ENCODE measurements at places on chromosomes 3 and 15.

DNA sequence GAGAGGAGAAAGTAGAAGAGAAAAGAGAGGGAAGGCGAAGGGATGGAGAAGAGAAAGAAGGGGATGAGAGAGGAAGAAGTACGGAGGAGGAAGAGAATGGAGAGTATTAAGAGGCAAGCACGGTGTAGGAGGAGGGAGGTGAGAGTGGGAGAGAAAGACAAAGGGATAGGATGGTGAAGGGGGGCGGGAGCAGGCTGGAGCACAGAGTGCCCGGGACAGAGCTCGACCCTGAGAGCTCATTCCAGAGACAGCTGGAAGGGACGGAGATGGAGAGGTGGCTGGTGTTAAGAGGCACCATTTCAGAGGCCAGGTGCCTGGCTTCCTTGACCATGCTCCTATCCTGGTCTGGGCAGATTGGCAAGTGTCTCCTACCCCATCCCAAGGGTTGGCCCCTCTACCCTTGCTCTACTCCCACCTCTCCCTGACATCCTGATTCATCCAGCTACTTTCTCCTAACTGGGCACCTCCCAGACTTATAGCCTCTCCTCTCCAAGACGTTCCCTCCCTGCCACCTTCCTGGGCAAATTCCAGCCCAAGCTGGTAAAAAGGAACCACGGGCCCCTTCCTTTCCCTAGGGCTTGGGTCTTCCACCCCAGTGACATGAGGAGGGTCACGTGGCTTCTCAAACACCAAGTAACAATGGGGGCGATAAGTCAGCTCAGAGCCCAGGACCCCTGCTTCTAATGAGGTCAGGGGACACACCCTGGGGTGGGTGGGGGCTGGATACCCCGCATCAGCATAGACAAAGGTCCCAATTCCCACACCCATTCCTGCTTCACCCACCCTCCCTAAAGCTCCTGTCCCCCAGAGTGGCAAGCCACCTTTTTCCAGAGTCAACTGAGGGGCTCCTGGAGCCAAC lies 1.1 kb downstream of the CLCN2 start:
- no peak for DNase-seq

GRCh38 chr3:46496746-46497555 lies 825 bp upstream of the RTP3 start:
- peak; percentile 24 for DNase-seq

GRCh38 chr3:13023235-13023970 lies 49.8 kb downstream of the IQSEC1 start:
- peak; percentile 69 for DNase-seq

DNA sequence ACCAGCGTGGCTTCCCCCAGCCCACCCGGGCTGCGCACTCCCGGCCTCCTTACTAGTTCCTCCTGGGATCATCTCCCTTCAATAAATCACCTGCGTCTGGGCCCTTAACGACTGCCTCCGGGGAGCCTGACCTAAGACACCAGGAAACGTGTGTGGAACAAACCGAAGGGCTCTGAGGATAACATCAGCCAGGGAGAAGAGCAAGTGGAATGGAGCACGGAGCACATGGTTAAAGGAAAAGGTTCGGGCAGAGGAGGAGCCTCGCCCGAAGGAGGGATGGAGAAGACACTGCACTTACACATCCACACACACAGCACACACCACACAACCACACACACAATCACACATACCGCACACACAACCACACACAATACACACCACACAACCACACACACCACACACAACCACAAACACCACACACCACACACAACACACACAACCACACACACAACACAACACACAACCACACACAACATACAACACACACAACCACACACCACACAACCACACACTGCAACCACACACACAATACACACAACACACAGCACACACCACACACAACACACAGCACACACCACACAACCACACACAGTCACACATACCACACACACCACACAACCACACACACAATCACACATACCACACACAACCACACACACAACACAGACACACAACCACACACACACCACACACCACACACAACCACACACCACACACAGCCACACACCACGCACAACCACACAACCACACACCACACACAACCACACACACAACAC lies 24.7 kb downstream of the CPN2 start:
- DNase-seq: no peak

GRCh38 chr3:4948395-4948794 lies 30.8 kb upstream of the BHLHE40 start:
- peak; percentile 62 for DNase-seq

DNA sequence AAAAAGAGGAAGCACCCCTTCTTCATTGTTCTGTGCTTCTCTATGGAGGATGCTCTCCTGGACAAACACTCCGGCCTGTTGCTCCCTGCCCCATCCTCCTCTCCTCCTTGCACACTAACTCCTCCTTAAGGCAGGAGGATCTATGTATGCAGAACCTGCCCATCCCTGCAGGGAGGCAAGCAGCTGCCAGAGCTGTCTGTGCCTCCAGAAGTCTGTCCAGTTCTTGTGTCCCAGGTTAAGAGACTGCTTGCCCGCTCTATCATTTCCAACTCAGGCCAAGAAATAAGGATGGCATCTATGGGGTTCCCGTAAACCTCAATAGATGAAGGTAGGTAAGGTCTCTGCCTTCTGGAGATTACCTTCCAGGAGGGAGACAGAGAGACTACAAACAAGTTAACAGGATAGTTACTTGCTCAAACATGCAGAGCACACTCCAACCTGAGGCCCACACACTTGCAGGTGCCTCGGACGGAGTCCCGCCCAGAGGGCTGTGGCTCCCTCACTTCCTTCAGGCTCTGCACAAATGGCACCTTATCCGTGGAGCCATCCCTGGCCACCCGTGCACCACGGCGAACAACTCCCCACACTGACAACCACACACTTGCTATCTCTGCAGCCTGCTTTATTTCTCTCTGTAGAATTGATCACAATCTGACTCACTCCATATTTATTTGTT lies 6.9 kb downstream of the XXYLT1 start:
- no peak for DNase-seq

DNA sequence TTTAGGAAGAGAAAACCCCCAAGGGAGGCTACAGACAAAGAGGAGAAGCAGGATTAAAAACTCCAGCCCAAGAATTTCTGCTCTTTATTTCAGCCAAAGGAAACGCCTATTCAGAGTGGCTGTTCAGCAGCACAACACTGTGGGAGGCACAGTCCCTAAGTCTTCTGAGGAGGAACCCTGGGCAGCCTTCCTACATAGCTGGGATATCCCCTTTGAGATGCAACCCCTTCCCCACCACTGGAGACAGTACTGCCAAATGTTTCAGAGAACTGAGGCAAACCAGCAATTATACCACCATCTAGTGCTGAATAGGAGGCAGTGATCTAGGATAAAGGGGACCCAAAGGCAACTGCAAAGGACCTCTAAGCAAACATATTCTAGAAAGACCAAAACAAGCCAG lies 168.1 kb downstream of the VPS13C start:
- no peak for DNase-seq

DNA sequence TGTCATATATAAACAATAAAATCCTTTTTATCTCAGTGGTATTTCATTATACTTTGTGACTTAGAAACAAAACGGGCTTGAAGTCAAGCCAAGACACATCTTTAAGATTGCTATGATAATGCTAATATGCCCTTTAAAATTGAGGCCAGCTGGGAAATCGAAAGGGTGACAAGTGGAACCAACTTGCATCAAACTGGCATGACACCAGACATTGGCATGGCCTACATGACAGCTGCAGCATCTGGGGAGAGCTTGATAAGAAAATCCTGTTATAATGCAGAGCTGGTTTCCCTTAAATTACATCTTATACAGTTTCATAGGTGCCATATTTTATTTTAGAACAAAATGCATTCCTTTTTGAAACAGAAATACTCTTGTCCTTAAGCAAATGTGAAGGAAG lies 325.2 kb downstream of the ZBBX start:
- DNase-seq: peak; percentile 23

GRCh38 chr3:12339701-12340480 lies 51.0 kb downstream of the PPARG start:
- DNase-seq: no peak

GRCh38 chr15:83285979-83286553 lies 1.6 kb upstream of the BNC1 start:
- DNase-seq: no peak

GRCh38 chr3:159091936-159092335 lies 290.1 kb downstream of the MFSD1 start:
- DNase-seq: no peak

GRCh38 chr3:111803123-111803593 lies 55.9 kb upstream of the PHLDB2 start:
- no peak for DNase-seq

DNA sequence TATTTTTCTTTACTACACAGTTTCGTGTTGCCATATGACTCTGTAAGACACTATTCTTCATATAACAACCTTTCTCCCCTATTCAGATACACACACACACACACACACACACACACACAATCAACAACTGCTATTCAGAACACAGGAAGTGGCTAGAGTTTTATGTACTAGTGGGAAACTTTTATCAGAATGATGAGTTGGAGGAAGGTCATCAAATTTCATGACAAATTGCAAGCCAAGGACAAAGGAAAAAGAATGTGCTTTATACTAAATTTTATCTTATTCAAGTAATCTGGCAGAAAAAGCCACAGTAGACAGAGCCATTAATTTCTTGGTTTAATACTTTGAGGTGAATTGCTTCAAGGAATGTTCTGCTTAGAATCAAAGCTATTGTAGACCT lies 899.8 kb downstream of the ROBO2 start:
- no peak for DNase-seq

GRCh38 chr3:71389191-71389590 lies 194.3 kb downstream of the FOXP1 start:
- DNase-seq: peak; percentile 38

GRCh38 chr15:71623111-71623510 lies 187.2 kb upstream of the NR2E3 start:
- no peak for DNase-seq

- DNase-seq: peak; percentile 87
Measured at GRCh38 chr3:10026084-10026890, at the start of gene FANCD2. Gene FANCD2, plus strand, starts transcription at chr3:10026437. Its CDS starts 2,221 bp downstream, at chr3:10028658.

- no peak for DNase-seq
Measured at GRCh38 chr15:39174332-39174731, 406.5 kb upstream of the THBS1 start.

DNA sequence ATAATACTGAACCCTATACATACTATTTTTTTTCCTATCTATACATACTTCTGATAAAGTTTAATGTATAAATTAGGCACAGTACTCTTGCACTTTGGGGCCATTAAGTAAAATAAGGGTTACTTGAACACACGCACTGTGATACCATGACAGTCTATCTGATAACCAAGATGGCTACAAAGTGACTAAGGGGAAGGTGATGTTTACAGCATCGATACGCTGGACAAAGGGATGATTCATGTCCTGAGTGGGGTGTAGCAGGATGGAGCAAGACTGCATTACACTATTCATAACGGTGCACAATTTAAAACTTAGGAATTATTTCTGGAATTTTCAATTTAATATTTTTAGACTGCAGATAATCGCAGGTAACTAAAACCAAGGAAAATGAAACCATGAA lies 30.0 kb upstream of the SLC2A2 start:
- DNase-seq: no peak

Measured in NCI-H69 (cell line).